ENCODE measurements at places on chromosomes 2 and 18.
A peak's percentile ranks its signal among the peaks of the same experiment; 100 is the strongest.

- peak; percentile 23 for DNase-seq
Observed at GRCh38 chr18:44823782-44824181, 143.1 kb downstream of the SETBP1 start.

DNA sequence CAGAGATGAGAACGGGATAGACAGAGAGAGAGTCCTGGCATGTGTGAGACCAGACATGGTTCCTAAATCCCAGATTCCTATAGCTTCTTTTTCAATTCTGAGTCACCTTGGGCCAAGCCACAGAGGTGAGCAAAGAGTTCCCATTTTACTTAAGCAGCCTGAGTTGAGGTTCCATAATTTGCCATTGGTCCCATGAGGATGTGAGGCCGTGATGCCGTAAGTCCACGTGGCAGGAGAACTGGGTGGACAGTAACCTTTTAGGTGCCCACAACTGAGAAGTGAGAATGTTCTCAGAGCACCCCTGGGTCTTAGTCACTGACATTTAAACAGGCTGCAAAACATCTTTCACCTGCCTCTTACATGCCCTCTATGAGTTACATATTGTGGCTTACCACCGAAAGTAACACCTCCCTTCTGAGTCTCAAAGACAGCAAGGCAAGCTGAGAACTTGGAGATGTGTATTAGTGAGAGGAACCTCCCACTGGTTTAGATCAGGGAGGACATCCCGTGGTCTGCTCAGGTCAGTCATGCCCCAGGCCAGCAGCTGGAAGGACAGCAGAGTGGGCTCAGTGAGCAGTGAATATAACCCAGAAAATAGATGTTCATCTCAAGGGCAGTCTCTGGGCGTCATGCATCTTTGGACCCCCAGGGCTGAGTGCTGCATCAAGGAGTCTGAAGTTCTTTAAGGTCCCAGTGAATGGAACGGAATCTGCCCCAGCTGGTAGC is 127.9 kb upstream of the LGALSL start:
- DNase-seq: peak; percentile 77

- DNase-seq: no peak
Observed at GRCh38 chr18:63207835-63208234, 111.7 kb downstream of the BCL2 start.

DNA sequence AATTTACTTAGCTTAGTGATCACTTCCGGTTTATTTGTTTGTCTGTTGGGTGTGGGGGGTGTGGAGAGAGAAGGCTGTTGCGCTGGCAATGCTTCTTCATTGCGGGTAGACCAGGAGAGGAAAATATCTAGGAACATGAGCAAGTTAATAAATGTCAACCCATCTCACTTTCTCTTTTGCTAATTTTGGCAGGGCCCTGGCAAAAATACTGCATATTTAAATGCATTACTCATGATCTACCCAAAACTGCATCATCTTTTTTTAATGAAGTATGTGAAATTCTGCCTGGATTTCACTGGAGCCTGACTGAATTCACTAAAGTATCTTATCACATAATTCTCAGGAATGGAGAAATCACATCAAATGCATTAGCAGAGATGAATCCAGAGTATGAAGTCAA is 1131.0 kb upstream of the NXPH2 start:
- DNase-seq: no peak

DNA sequence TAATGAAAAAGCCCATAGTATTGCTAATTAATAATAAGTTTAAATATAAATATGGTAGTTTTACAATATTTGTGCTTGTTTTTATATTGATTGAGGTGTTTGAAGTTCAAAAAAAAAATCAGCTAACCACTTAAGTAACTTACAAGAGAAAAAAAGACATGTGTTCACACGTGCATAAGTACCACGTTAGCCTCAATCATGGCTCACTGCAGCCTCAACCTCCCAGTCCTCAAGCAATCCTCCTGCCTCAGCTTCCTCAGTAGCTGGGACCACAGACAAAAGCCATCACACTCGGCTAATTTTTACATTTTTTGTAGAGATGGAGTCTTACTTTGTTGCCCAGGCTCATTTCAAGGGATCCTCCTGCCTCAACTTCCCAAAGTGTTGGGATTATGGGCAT is 19.4 kb downstream of the MGAT4A start:
- DNase-seq: no peak

- DNase-seq: no peak
Observed at GRCh38 chr18:69518989-69519388, 118.3 kb downstream of the DOK6 start.

DNA sequence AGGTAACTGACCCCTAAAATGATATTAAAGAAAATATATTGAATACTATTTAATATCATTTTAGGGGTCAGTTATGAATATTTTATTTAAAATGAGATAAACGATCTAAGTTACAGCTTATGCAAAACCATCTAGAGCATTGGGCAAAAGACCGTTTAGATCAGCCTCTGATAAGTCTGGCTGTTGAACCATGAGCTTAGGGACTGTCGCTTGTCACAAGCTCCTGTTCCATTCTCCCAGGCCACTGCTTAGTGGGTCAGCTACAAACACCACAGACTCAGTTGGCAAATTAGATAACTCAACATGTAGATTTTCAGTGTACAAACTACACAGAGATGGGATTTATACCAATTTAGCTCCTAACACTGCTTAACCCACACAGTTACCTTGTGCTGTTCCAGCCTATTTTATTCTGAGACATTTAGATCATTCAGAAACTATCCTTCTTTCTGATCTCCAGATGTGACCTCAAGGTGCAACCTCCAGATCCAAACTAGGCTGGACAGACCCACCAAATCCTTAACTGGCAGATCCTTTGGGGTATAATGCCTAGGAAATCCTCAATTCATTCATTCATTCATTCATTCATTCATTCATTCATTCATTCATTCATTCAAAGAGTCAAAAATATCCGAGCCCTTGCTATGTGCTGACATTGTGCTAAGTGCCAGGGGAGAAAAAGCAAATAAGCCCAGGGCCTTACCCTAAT is 82.8 kb downstream of the HRH4 start:
- no peak for DNase-seq

DNA sequence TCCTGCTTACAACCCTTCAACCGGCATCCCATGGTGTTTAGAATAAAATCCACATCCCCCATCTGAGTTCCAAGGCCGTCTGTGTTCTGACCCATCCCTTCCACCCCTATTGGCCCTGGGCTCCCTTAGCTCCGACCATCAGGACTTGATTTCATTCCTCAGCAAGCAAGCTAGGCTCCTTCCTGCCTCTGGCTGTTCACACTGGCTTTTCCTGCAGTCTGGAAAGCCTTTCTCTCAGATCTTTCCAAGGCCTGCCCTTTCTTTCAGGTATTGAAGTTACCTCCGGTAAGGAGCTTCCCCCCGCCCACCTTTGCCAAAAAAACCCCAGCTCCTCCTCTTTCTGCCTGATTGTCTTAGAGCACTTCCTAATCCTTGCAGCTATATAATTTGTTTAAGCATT is 86.8 kb downstream of the CLIP4 start:
- DNase-seq: no peak

GRCh38 chr2:160140471-160140870 is 59.6 kb downstream of the ITGB6 start:
- no peak for DNase-seq

DNA sequence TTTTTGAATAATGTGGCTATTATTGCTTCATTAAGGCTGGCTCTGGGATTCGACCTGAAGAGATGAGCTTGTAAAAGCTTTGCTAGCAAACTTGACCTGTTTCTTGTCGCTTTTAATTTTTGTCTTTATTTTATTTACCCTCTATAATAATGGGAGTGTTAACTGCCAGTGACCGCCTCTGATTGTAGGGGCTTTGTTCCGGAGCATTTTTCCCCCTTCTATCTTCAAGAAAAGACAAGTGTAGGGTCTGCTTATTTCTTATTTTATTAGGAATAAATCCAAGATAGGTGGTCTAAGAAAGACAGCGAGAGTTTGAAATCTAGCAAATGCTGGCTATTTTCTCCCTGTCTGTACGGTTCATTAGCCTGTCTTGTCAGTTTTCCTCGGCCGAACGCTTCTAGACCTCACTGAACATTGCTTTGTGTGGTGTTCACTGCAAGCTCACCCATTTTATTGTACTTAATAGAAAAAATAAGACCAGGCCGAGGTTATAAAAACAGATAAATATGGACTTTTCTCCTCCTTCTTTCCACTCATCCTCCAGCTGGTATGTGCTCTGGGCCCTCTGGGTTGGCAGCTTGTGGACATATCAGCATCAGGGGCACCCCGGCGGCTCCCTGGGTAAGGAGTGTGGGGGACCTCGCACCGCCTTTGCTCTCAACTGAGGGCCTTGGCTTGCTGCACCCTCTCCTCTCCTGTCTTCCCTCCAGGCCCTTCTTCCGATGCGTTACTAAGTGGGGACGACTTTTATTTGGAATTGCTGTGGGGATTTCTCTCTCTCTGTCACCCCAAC is 8.5 kb downstream of the MEIS1 start:
- no peak for DNase-seq

- no peak for DNase-seq
Observed at GRCh38 chr2:183991968-183992367, 606.4 kb upstream of the ZNF804A start.

DNA sequence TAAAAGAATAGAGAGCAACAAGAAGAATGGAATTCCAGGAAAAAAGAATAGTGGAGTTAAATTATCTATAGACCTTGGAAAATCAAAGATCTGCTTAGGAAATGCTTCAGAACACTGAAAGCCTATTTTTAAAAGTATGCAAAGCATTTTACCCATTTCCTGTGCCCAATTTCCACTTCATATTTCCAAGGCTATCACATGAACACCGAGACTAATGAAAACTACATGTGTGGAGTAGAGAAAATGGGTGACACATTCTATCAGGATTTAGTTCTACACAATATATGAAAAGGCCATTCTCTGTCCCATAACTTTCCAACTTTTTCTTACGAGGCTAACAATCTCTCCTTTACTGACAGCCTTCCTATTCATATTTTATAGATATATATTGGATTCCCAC is 279.4 kb downstream of the CCDC178 start:
- DNase-seq: no peak

DNA sequence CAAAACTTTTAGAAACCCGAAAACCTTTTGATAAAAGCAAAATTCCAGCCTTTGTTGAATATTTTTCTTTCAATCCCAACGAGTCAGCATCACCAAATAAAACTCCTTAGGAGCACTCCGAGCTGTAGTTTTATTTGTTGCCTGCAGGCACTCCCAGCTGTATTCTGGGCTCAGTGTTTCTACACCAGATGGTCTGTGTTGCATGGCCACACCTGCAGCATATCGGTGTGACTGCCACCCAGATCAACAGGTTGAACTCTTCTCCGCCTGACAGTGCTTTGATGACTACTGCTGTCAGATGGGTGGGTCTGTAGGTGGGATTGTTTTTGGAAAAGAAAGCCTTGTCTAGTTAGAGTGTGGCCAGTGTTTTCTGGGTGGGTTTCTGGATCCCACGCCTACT is 32.7 kb downstream of the APCDD1 start:
- DNase-seq: no peak

GRCh38 chr2:144705328-144706245 is 185.7 kb upstream of the ZEB2 start:
- DNase-seq: no peak

GRCh38 chr2:119838179-119838578 is 78.5 kb downstream of the PTPN4 start:
- DNase-seq: peak; percentile 49

Data from activated CD8-positive, alpha-beta T cell treated with anti-CD3 and anti-CD28 coated beads for 36 hours (primary cell).